Right atrium auricular region (tissue), 2 donors: ENCODE measurements at places on chromosomes 3 and 15. TPM values are rescaled to one million over a fixed set of nuclear protein-coding genes. Genes with fewer than 3 reads are reported as not detected.

DNA sequence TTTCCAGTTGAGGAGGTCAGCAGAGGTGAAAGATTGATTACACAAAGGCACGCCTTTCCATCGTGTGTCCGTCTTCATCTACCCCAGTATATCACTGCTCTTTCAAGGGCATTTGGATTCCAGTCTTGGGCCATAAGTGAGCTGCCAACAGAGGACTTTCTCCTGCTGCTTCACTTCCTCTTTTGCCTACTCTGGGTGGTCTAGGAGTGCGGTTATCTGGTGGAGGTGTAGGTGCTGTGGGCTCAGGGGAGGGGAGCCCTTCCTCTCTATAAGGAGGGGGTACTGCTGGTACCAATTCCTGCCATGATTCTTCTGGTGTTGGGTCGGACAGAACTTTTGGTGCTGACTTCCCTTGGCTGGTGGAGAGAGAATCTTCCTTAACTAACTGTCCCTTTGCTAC is 83.1 kb upstream of the VEPH1 start:
- DNase-seq: no peak

- no peak for DNase-seq
Measured at GRCh38 chr15:72474466-72474911, 359 bp downstream of the ARIH1 start.

- DNase-seq: peak; percentile 77
Measured at GRCh38 chr3:39291903-39292329, 12.1 kb upstream of the CX3CR1 start.

Gene SLC6A1
- total RNA-seq: 4.1 TPM

- DNase-seq: peak; percentile 68
Measured at GRCh38 chr15:76972389-76973361, 22.3 kb upstream of the PSTPIP1 start.

Gene OR5K4
- not detected for total RNA-seq

Gene GPR15
- not detected for total RNA-seq

- no peak for DNase-seq
Measured at GRCh38 chr15:49758856-49759255, 138.0 kb downstream of the DTWD1 start.

Gene TPRA1
- total RNA-seq: 24.0 TPM

Gene SLC22A13
- total RNA-seq: not detected

GRCh38 chr3:63635186-63635585 is 17.3 kb upstream of the SNTN start:
- no peak for DNase-seq

- no peak for DNase-seq
Measured at GRCh38 chr15:38652998-38653397, 88.4 kb upstream of the RASGRP1 start.

Gene PLA2G4D
- not detected for total RNA-seq

DNA sequence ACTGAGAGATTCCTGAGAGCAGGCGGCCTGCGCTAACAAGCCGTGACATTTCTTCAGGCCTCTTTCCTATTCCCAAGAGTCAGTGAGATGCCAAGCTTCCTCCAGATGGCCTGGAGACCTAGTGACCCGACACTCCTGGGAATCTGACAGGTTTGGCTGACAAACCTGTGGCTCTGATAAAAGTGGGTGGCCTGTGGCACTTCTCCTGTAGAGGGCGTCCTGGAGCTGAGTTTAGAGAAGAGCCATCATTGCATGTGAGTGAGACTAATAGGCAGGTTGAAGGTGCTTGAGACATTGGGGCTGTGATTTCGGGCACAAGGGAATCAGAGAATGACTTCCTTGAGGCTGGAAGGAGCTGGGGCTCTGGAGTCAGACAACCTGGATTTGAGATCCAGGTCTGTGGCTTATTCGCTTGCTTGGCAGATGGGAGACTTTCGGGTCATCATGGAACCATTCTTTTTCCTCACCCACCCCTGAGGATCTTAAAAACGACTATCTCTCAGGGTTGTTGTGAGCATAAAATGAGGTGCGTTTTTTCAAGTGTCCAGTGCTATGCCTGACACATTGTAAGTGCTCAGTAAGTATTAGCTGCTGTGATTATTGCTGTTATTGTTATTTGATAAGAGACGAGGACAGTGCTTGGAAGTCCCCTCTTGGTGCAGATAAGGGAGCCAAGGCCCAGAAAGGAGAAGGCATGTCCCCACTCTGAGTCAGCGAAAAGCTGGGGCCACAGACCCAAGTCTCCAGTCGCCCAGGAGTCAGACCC is 77.2 kb downstream of the SCN10A start:
- no peak for DNase-seq

Gene CCR9
- total RNA-seq: not detected
